ENCODE measurements at places on chromosomes 16 and 17.

DNA sequence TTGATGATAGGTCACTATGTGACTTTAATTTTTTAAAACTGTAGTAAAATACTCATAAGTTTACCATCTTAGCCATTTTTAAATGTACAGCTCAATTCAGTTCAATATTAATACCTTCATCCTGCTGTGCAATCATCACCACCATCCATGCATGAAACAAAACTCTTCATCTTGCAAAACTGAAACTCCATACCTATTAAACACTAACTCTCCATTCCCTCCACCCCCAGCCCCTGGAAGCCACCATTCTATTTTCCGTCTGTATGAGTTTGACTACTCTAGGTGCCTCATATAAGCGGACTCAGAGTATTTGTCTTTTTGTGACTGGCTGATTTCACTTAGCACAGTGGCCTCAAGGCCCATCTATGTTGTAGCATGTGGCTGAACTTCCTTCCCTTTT lies 9.4 kb upstream of the CNEP1R1 start:
- no peak for DNase-seq

- DNase-seq, result no peak
Observed at GRCh38 chr16:11848842-11849241, 2.5 kb downstream of the RSL1D1 start.

DNA sequence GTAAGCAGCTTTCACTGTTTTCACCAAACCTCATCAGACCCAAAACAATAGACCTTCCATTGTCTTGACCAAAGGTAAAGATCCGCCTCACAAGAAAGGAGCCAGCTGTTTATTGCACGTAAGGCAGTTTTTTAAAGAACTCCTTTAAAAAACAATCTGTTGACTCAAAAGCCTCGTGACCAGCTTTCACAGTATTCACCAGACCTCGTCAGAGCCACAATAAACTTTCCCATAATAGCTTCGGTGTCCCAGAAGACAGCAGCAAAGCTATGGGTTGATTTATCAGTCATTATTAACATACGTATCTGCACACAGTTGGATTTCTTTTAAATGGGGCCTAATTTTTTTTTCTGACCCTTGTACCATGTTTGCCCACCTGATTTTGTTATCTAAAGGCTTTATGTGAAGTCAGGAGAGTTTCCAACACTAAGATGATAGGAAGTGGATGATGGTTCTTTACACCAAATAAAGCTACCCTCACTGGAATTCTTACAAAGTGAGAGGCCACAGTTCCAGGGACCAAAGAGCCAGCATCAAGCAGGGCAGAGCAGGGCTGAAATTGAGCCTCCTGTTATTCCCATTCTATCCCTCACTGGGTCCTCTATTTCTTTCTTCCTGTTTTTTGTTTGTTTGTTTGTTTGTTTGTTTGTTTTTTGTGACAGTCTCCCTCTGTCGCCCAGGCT lies 17.6 kb upstream of the HELZ start:
- no peak for DNase-seq

DNA sequence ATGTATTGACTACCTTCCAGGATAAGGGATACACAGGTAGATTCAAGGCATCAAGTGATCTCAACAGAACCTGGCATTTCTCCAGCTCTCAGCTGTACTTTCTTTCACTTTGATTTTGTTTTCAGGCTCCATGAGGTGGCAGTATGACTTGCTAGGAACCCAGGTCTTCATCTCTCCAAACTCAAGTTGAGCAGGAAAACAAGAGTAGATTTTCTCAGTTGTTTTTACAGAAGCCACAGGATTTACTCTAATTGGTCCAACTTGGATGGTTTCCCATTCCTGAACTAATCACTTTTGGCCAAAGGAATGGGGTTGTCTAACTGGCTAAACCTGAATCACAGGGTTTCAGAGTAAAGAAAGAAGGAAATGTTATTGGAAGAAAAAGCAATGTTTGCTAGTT lies 146.6 kb downstream of the TRIM37 start:
- no peak for DNase-seq

GRCh38 chr16:68082629-68083238 lies 2.4 kb upstream of the NFATC3 start:
- DNase-seq, result no peak

GRCh38 chr17:60535382-60536279 lies 9.6 kb upstream of the APPBP2 start:
- no peak for DNase-seq

DNA sequence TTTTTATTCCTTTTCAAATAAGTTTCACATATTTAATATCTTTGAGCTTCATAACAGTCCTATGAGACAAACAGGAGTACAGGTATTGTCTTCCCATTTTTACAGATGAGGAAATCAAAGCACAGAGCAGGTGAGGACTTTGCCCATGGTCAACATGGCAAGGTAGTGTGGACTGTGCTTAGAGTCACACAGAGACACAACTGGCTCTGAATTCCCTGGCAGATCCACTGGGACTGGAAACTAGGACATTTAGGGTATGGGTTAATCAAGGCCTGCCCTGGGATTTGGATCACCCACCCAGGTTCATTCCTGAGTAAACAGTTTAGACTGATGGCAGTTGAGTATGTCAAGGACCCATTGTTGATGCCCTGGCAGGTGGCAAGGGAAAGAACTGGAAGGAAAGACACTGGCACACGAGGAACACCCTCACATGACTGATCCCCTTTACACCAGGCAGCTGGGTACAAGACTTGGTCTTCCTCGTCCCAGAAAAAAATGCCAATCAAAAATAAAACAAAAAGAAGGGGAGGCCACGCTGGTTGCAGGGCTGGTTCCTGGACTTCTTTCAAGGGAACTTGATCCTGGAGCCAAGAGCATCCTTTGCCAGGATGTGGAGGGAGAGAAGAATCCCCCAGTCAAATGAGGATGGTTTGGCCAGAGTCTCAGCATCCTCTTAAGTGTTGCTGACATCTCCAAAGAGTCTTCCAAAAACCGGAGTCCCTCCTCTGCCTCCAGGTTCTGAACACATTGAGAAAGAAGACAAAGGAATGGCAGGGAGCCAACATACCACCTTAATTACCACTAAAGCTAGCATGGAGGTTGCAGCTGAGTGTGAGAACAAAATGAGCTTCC lies 34.9 kb downstream of the CHD9 start:
- DNase-seq, result no peak

- DNase-seq, result no peak
Observed at GRCh38 chr17:8332688-8333087, 7.0 kb upstream of the ODF4 start.

DNA sequence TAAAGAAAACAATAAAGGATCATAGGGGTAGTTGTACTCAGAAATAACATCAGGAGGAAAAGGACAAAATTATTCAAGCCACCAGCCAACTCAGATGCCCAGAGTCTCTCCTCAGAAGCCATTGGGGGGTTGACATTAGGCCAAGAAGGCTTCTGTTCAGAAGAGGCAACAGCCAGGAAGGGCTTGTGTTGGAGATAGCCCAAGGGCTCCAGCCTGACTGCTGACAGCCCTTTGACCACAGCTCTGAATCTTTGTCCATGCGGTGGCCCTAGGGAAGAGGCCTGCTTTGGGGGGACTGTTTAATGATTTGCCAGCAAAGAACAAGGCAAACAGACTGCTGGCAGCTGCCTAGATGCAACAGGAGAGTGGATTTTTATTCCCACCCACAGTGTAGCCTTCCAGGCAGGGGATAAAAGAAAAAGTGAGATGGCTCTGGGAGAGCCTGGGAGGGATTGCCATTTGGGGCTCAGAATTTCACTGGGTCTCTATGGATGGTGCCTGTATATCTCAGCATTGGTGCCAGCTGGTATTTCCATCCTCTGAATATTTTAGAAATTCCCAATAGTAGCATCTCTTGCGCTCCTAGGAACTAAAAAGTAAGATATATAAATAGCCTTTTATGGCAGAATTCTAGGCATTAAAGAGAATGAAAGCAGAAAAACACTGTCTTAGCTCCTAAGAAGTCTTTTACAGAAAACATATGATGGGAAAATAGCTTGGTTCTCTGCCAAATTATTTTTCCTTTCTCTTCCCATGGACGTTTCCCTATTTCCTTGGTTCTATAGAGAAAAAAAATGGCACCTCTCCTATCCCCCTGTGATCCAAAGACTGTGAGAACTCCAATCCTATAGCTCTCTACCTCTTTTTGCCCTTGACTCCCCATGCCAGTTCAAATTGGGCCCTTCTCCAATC lies 29.4 kb upstream of the SUPT4H1 start:
- no peak for DNase-seq

DNA sequence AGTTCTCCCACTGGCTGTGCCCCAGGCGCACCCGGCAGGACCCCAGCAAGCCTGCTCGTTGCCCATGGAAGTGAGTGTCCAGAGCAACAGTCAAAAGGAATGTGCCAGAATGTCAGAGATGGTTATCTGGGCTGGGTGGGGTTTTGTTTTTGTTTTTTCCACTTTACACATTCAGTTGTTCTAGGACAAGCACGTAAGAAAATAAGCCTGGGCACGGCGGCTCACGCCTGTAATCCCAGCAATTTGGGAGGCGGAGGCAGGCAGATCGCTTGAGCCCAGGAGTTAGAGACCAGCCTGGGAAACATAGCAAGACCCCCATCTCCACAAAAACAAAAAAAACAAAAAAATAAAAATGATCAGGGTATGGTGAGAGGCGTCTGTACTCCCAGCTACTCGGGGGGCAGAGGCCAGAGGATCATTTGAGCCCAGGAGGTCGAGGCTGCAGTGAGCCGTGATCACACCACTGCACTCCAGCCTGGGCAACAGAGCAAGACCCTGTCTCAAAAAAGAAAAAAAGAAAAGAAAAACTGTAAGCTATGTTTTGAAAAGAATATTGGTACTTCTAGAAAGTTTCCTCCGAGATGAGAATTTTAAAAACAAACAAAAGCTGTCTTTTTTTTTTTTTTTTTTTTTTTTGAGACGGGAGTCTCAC lies 8.3 kb downstream of the NDUFAF8 start:
- no peak for DNase-seq

DNA sequence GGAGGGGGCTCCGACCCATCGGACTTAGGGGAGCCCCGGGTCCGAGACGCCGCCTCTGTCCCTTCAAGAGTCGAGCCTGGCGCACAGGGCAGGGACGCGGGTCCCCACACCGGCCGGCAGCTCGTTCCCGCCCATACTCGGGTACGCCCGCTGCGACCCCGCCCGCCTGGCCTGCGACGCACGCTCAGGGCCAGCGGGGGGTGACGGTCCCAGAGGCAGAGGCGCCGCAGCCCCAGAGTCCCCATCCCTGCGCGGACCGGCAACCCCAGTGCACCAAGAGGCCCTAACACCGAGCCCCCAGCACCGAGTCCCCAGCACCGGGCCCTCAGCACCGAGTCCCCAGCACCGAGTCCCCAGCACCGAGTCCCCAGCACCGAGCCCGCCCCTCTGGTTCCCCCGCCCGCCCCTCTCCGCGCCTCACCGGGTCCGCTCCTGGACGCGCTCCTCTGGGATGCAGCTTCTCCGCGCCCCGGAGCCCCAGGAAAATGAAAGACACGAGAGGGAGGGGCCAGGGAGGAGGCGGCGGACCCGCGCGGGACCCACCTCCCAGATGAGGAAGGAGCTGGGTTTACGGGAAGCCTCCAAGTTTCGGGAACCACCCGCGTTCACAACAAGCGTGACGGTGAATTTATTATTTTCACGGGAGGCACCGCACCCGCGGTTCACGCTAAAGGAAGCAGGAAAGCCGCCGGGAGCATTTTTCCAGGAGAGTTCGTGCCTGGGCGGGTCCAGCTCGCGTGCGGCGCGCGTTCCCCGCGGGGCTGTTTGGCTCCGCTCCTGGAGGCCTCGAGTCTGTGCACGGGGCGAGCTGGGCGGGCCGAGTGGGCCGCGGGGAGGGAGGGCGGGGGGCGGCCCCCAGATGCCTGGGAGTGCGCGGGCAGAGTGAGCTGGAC lies at the start of gene SECTM1:
TSS of gene SECTM1 (minus strand) at position 488 of the 893 bp plus-strand sequence. CDS start 6,526 bp downstream, outside the sequence.
- DNase-seq, result no peak

- DNase-seq, result no peak
Observed at GRCh38 chr17:58176200-58176599, 9.4 kb downstream of the OR4D2 start.

GRCh38 chr17:17141860-17142552 lies 64.1 kb downstream of the PLD6 start:
- no peak for DNase-seq

Measured in stimulated activated CD8-positive, alpha-beta memory T cell treated with anti-CD3 and anti-CD28 coated beads, Interleukin-4, amount 100 ng/mL, for 1 hour (primary cell).